Large intestine (tissue), 12 donors: ENCODE measurements at places on chromosomes 4 and X. TPM values are rescaled to one million over a fixed set of nuclear protein-coding genes. Genes with fewer than 3 reads are reported as not detected.

- DNase-seq: peak; percentile 39
Measured at GRCh38 chrX:142994988-142995387, 30.7 kb upstream of the SPANXN4 start.

GRCh38 chr4:134126955-134127354, 74.6 kb downstream of the PABPC4L start:
- DNase-seq: no peak

The GYPE gene
- polyA plus RNA-seq: 0.70 TPM

- DNase-seq: peak; percentile 7
Measured at GRCh38 chr4:71095545-71095944, 102.1 kb downstream of the DCK start.

The ESX1 gene
- not detected for polyA plus RNA-seq
